Stimulated activated CD4-positive, alpha-beta T cell treated with anti-CD3 and anti-CD28 coated beads, Interleukin-12 subunit alpha, Interleukin-12 subunit beta, amount 100 ng/mL, for 48 hours (primary cell): ENCODE measurements at places on chromosomes 13 and 19.

DNA sequence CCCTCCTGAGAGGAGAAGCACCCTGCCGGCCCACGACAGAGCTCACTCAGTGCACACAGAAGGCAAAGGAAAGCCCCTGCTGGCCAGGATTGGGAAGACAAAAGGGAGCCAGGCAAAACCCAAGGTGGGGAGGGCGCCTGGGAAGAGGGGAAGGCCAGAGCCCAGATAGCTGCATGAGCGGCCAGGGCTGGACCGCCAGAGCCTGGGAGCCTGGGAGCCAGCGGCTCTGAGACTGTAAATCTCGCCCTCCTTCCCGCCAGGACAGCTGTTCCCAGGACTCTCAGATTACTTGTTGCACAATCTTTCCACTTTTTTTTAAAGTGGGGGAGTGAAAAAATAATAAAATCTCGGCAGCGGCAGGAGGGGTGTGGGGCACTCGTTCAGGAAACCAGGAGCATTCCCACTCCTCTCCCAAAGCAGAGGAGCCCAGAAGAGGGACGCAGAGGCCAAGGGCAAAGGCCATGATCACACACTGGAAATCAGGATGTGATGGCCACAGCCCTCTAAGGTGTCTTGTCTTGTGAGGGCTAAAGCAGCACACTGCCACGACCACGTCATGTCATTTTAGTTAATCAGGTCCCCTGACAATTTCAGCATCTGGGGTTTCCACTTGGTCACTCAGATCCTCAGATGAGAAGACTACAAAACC is 19.6 kb upstream of the EPHX3 start:
- no peak for DNase-seq

DNA sequence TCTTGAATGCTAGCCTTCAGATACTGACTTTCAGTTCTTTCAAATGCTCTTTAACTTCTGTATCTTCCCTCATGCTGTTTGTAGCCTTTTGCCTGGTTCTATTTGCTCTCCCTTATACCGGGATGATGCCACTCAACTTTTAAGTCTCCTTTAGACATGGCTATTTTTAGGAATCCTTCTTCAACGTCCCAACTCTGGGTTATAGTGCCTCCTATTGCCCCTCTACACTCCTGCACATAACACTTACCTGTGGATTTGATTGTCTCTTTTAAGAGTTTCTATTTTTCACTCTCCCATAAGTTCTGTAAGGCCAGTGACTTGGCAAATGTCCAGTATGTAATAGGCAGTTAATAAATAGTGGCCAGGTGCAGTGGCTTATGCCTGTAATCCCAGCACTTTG is 343.0 kb downstream of the KLF5 start:
- no peak for DNase-seq

DNA sequence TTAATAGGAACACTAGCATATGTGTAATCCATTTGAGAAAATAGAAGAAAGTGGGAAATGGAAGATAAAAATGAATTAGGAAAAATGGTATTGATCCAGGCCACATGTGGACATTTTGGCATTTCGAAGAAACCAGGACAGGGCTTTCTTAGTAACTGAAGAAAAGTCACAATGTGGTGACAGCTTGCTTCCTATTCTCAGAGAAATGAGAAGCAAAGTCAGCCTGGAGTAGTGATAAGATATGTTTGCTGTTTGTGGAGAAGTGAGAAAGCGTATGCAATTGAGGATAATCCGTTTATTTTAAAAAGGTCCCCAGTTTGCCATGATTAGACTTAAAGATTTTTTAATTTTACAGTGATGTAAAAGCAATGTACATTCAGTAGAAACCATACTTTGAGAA is 127.9 kb downstream of the SLITRK6 start:
- no peak for DNase-seq

GRCh38 chr13:78597602-78597932 is 5.8 kb downstream of the POU4F1 start:
- no peak for DNase-seq

GRCh38 chr13:91709180-91709579 is 310.8 kb downstream of the GPC5 start:
- DNase-seq = no peak

- no peak for DNase-seq
Measured at GRCh38 chr13:73556902-73557301, 498.1 kb downstream of the KLF5 start.

GRCh38 chr19:47036097-47036651 is 12.2 kb downstream of the TMEM160 start:
- DNase-seq = no peak

DNA sequence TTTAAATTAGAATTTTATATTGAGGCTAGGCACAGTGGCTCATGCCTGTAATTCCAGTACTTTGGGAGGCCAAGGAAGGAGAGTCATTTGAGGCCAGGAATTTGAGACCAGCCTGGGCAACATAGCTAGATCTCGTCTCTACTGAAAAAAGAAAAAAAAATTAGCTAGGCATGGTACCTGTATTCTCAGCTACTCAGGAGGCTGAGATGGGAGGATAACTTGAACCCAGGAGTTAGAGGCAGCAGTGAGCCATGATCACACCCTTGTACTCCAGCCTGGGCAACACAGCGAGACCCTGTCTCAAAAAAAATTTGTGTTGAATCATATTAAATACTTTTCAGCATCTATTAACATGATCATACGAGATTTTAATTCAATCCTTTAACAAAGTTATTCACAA is 4.9 kb downstream of the PMIS2 start:
- no peak for DNase-seq

- no peak for DNase-seq
Measured at GRCh38 chr13:78497702-78498355, 105.5 kb downstream of the POU4F1 start.

GRCh38 chr19:1001538-1002166 is 1.4 kb downstream of the GRIN3B start:
- DNase-seq = peak; percentile 76

DNA sequence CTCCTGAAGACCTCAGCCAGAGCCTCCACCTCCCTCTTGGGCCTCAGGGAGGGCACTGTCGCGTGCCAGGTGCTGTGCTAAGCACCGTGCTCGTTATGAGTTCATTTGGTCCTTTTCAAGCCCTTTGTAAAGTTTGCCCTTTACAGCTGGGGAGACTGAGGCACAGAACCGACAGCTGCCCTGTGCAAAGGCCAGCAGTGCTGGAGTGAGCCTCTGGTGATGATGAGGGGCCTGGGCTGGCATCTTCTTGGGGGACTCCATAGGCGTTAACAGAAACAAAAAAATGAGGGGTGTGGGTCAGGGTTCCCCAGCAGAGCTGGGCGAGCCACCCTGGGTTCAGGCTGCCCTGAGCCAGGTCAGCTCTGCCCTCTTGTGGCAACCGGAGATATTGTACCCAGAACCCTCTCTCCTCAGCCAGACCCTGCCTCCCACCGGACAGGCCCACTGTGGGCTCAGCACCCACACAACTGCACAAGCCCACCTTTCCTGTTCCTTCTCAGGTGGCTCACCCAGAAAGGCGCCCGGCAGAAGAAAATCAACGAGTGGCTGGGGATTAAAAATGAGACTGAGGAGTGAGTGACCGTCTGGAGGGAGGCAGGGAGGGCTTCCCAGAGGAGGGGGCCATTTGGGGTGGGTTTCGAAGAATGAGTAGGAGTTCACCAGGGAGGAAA is 5.5 kb upstream of the IFI30 start:
- peak; percentile 50 for DNase-seq

GRCh38 chr19:18814063-18814462 is 17.7 kb upstream of the UPF1 start:
- DNase-seq = no peak

GRCh38 chr19:51719251-51719988 is 4.4 kb downstream of the HAS1 start:
- no peak for DNase-seq

DNA sequence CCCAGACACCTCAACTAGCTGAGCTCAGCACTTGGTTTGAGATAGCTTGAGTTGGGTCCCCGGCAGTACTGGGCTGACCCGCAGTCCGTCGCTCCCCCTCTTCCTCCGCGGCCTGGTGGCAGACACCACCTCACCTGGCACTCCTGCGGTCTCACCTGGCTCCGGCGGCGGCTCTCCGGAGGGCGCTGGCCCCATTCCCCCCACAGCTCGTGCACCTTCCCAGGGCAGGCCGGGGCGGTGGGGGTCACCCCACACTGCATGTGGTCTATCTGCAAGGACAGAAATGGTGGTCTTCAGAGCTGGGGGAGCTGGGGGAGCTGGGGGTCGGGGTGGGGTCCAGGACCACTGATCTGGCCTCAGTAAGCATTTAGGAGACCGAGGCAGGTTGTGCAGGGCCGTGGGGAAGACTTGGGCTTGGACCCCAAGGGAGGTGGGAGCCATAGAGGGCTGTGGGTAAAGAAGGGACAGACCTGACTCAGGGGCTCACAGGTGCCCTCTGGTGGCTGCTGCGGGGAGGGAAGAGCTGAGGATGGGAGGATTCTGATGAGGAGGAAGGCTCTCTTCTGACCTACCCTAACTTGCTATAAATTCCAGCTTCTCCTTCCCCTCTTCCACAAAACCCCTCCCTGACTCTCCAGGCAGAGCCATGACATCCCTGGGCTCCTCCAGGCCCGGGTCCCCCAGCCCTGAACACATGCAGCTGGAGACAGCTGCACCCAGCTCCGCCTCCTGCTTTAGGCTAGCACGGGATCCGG is 6.7 kb upstream of the PLIN4 start:
- DNase-seq = peak; percentile 45

DNA sequence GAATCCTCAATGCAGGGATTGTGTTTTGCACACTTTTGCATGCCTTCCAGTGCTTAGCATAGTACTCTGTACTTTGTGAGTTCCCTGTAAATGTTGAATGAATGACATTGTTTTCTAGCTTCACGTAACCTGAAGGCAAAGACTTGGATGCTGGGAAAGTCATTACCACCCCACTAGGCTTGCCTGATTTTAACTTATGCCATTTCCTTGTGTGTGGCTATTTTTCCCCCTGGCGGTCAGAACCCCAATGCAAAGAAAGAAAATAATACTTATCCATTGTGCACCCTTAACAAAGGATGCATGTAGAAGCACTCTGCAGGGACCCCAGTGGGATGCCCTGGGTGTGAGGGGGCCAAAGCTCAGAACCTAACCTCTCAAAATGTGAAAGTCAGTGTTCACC is 1.2 kb upstream of the ENOX1 start:
- DNase-seq = no peak

GRCh38 chr13:27177852-27178251 is 6.2 kb upstream of the USP12 start:
- DNase-seq = no peak

GRCh38 chr19:57689750-57690149 is 8.0 kb downstream of the ZNF551 start:
- DNase-seq = no peak

DNA sequence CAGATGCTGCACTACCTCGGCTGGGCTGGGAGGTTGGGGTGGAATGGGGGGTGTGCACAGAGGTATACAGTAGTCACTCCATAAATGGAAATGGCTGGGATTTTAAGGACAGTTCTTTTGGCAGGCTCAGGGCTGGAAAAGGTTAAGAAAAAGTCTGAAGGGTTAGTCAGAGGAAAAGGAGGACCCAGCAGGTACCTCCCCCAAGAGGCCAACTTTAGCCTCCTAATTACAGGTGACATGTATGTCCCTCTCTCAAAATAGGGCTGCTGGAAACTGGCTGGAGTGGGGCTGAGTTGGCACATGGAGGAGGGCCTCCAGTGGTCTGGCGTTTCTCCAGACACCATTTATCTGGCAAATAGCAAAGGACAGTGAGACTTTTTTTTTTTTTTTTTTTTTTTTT is 994 bp downstream of the CCDC194 start:
- DNase-seq = no peak

- no peak for DNase-seq
Measured at GRCh38 chr13:40615619-40616018, 50.8 kb downstream of the FOXO1 start.

DNA sequence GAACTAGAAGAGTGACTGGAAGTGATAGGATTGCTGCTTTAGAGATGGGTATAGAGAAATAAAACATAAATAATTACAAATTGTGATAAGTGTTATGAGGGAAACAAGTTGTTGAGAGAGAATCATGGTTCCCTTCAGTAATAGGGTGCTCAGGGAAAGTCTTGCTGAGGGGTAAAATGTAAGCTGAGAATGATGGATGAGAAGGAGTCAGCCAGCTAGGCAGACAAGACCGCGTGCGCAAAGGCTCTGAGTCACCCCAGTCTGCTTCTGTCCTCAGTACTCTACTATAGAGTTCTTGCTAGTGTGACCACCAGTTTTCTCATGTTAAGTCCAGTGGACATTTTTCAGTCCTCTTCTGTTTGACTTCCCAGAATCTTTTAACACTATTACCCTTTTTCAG is 39.5 kb downstream of the PCCA start:
- no peak for DNase-seq

DNA sequence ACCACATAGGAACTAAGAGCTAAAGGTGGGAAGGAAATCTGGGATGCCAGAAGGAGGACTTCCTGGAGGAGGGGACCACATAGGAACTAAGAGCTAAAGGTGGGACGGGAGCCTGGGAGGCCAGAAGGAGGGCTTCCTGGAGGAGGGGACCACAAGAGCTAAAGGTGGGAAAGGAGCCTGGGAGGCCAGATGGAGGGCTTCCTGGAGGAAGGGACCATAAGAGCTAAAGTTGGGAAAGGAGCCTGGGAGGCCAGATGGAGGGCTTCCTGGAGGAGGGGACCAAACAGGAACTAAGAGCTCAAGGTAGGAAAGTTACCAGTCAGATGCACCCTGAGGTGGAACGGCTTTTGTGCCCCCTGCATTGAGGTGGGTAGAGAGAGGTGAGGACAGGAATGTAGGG is 9.8 kb upstream of the FCHO1 start:
- DNase-seq = no peak

GRCh38 chr13:74767050-74767449 is 632.8 kb upstream of the KLF12 start:
- DNase-seq = no peak

GRCh38 chr19:13899912-13900584 is 5.9 kb downstream of the BRME1 start:
- no peak for DNase-seq

DNA sequence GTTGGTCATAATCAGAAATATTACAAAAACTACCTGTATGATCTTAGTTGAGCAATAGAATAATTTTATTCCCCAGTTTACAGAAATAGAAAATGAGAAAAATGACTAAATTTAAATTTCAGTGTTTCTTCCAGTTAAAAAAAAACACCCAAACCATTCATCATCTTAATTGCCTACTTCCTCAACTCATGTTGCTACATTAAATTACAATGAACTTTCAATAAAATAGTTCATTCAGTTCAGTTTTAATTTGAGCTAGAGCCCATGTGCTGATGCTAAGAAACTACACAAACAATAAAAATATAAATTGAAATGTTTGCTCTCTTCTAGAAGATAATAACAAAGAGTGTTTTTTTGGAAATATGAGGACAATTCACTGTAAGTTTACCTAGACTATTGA is 820.4 kb downstream of the SLITRK6 start:
- no peak for DNase-seq

DNA sequence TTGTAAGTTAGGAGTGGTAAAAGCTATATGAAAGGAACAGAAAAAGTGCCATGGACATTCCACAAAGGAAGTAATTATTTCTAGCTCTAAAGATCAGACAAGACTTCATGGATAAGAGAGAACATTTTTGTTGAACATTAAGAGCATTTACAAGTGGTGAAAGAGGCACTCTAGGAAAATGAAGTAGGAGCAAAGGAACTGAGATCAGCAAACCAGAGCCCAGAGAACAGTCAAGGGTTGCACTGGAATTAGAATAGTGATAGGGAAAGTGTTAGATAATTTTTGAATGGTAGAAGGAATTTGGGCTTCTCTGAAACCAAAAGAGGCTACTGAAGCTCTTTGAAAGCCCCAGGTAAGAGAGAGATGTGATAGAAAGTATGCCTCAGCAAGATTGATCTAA is 94.1 kb downstream of the COG6 start:
- no peak for DNase-seq

- no peak for DNase-seq
Measured at GRCh38 chr13:98768522-98768921, 16.1 kb upstream of the SLC15A1 start.
